ENCODE measurements at places on chromosomes 7 and 10. TPM values are rescaled to one million over a fixed set of nuclear protein-coding genes. Genes with fewer than 3 reads are reported as not detected.

GRCh38 chr7:2953588-2954407 lies 89.9 kb downstream of the CARD11 start:
- H3K27ac ChIP-seq = no peak overlapping the region
- no peak for DNase-seq
- H3K4me1 ChIP-seq = no peaks in the 10 kb centered on the region
- no peak overlapping the region for H3K4me3 ChIP-seq
- H3K27me3 ChIP-seq = no peaks in the 10 kb centered on the region

DNA sequence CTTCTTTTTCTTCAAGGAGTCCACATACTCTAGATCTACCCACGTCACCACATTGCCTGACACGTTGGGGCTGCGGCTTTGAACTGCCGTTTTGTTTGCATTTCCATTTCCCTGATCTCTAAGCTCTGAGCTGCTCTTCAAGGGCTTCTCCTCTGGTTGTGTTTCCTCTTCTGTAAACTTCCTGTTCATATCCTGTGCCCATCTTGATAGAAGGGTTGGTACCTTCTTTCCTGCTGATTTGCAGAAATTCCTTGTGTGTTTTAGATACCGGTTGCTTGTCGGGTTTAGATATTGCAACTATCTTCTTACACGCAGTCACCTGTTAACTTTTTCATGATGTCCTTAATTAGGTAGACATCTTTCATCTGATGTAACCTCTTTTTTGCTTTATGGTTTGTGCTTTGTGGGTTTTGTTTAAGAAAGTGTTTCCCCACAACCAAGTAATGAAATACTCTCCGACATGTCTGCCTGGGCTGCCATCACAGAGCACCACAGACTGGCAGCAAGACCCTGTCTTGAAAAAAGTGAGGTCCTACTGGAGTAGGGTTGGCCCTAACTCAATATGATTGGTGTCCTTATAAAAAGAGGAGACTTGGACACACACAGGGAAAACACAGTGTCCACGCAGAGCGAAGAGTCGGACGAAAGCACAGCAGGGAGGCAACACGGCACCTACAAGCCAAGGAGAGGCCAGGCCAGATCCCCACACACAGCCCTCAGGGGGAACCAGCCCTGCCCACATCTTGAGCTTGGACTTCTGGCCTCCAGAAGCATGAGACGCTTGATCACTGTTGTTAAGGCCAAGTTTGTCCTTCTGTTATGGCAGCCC lies 99.1 kb upstream of the PDGFA start:
- H3K27ac ChIP-seq = no peak overlapping the region
- H3K36me3 ChIP-seq = no peaks in the 10 kb centered on the region
- no peaks in the 10 kb centered on the region for H3K27me3 ChIP-seq
- no peak overlapping the region for H3K4me3 ChIP-seq
- DNase-seq = no peak

DNA sequence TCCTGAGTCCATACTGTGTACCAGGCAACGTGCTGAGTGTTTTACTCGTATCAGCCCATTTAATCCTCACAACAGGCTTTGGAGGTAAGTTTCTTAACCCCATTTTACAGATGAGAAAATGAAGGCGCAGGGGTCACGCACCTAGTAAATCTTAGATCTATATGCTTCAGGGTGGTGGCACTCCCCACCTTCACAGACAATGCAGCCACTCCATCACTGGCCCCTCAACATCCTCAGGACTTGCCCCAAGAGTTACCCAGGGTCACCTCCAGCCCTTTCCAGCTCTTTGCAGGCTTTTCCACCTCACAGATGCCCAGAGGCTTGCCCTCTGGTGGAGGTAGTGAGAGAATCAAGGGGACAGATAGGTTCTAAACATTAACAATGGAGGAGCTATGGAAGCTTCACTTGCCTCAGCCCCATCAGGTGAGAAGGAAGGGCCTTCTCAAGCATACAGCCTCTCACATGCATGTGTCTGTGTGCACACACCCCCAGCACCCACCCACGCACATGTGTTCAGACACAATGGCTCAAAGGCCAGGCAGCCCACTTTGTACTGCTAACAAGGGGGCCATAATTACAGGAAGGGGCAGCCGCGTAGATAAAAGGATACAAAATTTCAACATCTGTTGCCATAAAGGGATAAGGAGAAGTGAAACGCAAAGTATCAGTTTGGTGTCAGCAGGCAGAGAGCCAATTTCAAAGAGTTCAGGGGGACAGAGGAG lies 29.1 kb downstream of the DPCD start:
- no peak overlapping the region for H3K27ac ChIP-seq
- no peaks in the 10 kb centered on the region for H3K4me1 ChIP-seq
- DNase-seq = no peak
- no peaks in the 10 kb centered on the region for H3K27me3 ChIP-seq
- H3K36me3 ChIP-seq = no peaks in the 10 kb centered on the region
- H3K4me3 ChIP-seq = no peak overlapping the region

DNA sequence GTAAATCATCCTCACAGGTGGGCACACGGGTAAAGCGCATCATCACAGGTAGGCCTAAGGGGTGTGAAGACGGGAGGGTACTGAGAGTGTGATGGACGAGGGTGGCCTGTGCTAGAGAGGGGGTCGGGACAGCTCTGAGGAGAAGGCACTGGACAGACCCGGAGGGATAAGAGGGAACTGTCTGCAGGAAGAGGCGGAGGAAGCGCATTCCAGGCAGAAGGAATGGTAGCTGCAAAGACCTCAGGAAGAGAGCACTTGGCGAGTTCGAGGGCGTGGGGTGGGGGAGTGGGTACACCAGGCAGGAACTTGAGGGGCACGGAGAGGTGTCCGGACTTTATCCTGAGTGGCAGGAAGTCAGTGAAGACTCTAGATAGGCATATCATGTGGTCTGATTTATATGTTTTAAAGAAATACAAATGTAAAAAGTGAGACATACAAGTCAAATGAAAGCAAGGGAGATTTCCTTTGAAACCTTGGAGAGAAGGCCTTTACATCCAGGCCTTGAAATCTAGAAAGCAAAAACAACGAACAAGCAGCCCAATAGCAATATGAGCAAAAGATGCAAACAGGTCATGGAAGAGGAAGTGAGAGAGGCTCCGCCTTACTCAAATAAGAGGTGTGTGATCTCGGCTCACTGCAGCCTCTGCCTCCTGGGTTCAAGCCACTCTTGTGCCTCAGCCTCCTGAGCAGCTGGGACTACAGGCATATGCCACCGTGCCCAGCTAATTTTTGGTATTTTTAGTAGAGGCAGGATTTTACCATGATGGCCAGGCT lies 3.6 kb downstream of the LHPP start:
- H3K27ac ChIP-seq = no peak overlapping the region
- no peaks in the 10 kb centered on the region for H3K27me3 ChIP-seq
- H3K4me1 ChIP-seq = no peaks in the 10 kb centered on the region
- H3K36me3 ChIP-seq = no peaks in the 10 kb centered on the region
- DNase-seq = no peak

Gene LLCFC1
- not detected for total RNA-seq

Gene C10orf105
- 0.18 TPM for total RNA-seq

Gene GTF2IRD1
- 39.0 TPM for total RNA-seq

Gene ASZ1
- total RNA-seq = not detected
